Smooth muscle cell of the pulmonary artery (primary cell): ENCODE measurements at places on chromosomes 2 and 18. TPM values are rescaled to one million over a fixed set of nuclear protein-coding genes. Genes with fewer than 3 reads are reported as not detected.

The MPP4 gene
- 2.2 and 6.2 TPM in 2 replicates for total RNA-seq

The CENPA gene
- total RNA-seq, result 1.5 and 2.7 TPM in 2 replicates

The C18orf63 gene
- not detected in 2 replicates for total RNA-seq

The TRIM54 gene
- total RNA-seq, result 0.10 TPM in 1 of 2 replicates, not detected in the other
